ENCODE measurements at places on chromosomes 16 and 17.
A peak's percentile ranks its signal among the peaks of the same experiment; 100 is the strongest.

DNA sequence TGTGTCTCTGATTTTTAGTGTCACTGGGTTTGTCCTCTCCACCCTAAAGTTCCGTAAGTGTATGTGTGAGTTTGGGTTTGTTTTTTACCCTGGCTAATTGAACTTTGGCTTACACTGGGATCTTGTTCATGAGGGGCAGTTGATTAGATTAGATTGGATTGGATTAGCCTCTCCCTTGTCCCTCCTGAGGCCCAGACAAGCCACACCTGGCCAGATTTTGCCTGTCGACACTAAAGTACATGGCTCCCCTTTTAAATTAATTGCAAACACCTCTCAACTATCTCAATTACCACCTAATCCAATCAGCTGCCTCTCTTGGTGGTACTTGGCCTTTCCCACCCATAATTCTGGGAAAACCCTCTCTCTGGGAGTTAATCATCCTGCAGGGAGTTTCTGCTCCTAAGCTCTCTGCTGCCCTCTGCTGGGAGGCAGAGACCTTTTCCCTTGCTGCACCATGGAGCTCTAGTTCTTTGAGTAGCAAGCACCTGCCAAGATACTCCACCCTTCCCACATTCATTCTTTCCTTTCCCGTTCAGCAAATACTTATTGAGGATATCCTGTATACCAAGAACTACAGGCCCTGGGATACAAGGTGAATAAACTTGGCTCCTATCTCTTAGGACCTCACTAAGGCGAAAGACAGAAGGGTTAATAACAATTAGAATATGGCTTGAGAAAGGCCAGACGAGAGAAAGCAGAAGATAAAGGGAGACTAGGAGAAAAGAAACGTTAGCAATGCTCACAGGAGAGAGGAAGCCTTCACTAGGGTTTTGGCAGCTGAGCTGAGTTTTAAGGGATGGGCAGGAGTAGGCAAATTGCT lies 60.0 kb upstream of the MPHOSPH6 start:
- DNase-seq, result peak; percentile 36

DNA sequence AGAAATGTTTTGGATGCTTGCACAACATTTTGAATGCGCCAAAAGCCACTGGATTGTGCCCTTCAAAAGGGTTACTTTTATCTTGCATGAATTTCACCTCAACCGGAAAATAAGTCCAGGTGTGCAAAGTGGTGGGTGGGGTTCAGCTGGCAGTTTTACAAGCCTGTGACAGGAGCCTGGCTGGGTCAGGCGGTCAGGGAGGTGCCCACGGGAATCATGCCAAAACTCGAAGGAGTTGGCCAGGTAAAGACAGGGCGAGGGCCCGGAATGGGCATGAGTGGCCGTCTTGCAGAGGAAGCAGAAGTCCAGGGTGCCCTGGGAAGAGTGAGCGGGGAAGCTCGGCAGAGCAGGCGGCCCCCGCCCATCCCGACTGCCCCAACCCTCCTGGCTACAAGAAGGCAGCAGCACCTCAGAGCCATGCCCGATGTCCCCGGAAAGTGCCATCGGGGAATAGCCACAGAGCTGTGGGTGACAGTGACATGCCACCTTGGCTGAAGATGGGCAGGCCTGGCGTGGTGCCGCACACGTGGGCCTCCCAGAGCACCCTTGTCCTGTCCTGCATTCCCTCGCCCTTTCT lies 19.1 kb upstream of the CACNG1 start:
- DNase-seq, result no peak

GRCh38 chr17:72466606-72467005 lies 345.8 kb downstream of the SOX9 start:
- no peak for DNase-seq

DNA sequence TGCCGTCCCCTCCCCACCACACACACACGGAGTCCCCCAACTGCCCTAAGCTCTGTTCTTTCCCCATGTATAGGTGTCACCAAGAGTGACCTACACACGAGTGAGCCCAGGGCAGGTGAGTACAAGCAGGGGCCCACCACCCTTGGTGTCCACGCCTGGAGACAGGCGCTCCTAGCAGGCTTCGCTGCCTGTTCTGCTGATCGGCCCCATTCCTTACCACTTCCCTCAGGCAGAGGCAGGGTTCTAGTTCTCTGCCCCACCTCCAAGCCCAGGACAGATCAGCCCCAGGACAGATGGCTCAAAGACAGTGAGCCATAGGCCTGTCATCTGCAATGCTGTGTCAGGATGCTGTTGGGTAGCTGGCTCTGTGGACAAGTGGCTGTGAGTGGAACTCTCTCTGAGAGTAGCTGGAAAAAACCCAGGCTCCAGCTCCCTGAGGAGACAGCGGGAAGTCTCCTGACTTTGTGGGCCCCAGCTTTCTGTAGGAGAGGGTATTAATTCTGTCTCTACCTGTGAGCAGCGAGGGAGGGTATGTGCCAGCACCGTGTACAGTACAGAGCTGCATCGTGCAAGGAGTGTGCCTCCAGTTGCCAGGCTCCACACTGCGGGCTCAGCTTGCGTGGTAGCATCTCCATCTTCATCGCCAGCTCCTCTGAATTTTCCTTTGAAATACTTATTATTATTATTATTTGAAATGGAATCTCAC lies 897 bp downstream of the TP53I13 start:
- no peak for DNase-seq

DNA sequence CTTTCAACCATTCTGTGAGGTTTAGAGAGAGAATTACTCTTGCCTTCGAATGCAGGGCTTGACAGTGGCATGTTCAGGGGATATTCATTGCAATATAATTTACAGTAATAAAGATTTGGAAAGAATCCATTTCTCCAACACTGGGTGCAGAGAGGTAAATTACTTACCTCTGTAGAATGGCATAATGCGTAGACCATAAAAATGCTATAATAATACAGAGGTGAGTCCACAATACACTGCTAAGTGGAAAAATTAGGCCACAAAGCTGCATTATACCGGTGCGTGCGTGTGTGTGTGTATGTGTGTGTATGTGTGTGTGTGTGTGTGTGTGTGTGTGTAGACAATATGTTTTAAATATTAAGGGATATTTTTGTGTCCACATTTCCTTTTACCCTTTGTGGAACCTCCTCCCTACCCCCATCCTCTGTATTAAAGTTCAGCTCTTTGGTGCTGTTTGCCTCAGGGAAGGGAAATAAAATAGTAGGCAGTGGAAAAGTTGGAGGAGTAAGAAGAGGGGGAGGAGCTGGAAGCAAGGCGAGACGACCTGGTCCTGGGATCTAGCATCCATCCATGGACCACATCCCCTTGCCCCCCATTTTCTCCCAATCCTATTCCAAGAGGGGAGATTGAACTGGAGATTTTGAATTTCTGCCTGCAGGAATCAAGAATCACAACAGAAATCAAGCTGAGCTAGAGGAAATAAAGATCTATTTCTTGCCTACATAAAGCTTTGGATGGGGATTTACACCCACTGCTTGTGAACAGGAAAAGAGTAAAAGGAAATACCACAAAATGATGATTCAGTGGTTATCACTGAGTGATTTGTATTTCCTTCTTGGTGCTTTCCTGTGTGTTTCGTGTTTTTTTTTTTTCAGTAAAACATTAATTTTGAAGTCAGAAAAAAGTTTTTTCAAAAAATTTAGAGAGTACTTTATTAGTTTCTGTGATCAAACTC lies 124.8 kb downstream of the RGS9 start:
- DNase-seq, result no peak

- DNase-seq, result no peak
Observed at GRCh38 chr17:49839455-49839854, 8.4 kb downstream of the TAC4 start.

DNA sequence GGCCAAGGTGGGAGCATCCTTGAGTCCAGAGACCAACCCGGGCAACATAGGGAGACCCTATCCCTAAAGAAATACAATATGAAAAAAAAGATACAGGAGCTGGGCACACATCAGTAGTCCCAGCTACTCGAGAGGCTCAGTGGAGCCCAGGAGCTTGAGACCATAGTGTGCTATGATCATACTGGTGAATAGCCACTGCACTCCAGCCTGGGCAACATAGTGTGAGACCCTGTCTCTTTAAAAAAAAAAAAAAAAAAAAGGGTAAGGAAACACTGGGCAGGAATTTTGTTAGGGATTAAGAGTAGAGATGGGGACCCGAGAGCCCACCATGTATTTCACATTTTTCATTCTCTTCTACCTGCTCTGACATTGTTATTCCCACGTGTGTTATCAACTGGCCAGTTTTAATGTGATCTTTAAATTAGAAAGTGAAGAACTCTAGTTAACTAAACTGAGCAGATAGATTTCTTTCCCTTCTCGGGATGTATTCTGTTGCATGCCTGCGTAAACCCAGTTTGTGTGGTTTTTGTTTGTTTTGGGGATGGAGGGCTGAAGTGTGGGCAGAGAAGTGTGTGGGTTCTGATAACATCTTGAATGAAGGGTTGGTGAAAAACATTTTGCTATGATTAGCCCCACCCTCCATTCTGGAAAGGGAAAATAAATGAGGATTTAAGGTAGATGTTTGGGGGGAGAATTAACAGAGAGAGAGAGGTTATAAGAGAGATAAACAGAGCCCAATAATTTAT lies 17.2 kb upstream of the SNTB2 start:
- no peak for DNase-seq

DNA sequence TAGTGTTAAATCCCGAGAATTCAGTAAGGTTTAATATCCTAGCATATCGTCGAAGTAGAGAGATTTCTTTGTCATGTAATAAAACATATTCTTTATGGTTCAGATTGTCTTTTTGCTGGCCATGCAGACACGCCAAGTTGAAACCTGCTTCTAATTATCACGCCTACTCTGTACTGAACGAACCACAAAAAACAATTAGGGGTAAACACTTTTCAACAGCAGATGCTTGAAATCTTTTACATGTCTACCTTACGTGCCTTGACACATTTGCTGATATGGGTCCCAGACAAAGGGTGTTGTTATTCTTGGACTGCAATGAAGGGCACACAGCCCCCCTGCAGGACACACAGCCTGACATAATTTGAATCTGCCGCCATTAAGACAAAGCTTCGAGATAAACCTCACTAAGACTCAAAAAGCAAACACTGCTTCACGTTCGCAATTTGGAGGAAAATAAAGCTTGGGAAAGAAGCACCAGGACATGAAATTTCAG lies 13.3 kb downstream of the WIPI1 start:
- no peak for DNase-seq

- DNase-seq, result no peak
Observed at GRCh38 chr17:68229619-68230018, 18.2 kb upstream of the AMZ2 start.

- no peak for DNase-seq
Observed at GRCh38 chr17:49779156-49779738, 9.2 kb upstream of the KAT7 start.

- DNase-seq, result no peak
Observed at GRCh38 chr17:18225642-18226283, 328 bp downstream of the LLGL1 start.

DNA sequence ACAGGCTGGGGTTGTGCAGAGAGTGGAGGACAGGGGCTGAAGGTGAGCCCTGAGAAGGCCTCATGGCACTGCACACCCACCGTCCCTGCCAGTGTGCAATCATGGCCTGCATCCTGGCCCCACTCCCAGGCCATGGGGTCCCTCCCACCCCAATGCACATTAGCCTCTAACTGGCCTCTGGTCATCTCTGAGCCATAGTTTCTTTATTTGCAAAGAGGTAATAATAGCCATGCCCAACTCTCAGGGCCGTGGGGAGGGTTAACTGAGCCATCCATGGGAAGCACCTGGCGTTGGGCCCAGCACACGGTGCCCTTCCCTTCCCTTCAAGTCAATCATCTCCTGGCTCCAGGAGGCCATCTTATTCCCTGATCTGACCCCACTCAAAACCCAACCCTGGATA lies 10.8 kb upstream of the ITGA3 start:
- no peak for DNase-seq

DNA sequence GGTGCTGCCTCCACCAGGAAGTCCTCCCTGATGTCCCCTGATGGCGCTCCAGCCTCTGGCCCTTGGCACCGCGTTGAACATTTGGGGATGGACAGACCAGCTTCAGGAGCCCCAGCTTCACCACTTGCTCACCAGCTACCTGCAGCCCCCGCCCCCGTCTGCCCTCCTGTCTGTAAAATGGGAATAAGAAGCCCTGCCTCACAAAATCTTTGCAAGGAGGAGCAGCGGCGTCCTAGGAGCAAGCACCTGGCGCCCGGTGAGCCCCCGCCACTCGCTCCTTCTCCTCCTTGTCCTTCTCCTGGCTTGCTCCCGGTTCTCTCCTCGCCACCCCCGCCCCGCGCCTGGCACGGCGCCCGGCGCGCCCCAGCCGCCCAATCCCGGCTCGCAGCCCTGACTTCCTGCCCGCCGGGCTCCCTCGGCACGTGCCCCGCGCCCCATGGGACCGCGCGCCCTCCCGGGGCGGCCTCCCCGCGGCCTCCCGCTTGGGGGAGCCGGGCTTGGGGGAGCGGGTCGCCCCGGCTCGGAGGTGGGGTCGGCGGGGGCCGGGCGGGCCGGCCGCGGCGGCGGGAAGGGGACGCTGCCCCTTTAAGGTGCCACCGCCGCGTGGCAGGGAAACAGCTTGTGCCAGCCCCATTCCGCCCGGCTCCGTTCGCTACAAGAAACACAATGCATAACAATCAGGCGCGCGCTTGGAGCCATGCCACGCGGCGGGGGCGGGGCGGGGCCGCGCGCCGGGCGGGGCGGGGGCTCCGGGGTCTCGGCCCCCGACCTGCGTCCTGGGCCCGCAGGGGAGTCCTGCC lies 9.1 kb upstream of the PPP1R1B start:
- peak; percentile 25 for DNase-seq

DNA sequence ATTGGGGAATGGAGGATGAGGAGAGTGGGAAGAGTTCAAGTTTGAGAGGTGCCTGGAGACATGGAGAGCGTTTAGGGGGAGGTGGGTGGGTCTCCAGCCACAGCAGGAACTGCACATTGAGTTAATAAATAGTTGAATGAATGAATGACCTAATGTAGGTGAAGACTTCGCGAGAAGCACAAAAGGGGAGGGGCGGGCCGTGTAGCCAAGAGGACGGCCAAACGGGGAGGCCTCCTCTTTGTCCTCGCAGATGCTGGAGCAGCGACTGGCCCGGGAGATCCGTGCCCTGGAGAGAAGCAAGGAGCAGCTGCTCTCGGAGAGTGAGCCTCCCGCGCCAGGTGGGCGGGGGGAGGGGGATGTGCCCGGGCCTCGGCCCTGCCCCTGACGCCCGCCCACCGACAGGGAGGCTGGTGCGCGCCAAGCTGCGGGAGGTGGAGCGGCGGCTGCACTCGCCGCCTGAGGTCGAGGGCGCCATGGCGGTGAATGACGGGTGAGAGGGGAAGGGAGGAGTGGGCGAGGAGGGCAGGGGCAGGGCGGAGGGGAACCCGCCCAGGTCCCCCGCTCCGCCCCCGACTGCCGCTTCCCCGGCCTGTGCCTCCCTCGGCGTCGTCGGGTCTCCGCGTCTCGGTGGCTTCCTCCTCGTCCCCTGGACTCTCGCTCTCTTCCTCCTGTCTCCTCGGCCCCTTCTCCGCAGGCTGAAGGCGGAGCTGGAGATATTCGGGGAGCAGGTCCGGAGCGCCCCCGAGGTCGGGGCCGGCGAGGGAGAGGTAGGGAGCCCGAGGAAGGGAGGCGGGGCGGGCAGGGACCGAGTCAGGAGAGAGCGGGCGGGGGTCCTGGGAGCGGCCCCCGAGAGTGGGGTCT lies 12.9 kb downstream of the SYCE1L start:
- DNase-seq, result peak; percentile 74

Measured in activated naive CD4-positive, alpha-beta T cell (primary cell).